ENCODE measurements at places on chromosomes 4 and X.

DNA sequence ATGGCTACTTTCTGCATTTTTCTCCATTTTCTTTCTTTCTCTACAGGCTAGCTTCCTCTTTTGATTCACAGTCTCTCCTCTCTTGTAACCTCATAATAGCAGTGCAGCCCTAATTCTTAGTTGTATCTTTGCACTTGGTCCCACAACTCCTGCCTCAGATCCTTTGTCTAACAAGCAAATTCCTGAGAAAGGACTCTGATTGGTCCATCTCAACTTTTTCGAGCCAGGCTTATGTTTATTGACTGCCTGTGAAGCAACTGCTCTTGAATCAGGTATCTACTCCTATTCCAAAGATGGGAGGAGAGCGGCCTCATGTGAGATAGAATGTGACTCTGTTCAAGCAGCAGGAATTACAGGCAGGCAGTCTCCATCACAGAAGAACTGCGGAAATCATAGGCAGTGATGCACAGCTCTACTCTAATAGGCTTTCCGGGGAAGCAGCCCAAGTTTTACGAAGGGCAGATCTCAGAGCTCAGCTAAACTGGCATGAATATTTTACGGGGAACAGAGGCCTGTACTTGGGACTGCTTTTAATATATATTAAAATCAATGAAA, 123.5 kb downstream of the GABRB1 start:
- peak; percentile 4 for DNase-seq
- H3K4me3 ChIP-seq, result no peak overlapping the region
- H3K36me3 ChIP-seq, result no peaks in the 10 kb centered on the region
- no peak overlapping the region for H3K27ac ChIP-seq

- H3K27me3 ChIP-seq, result no peaks in the 10 kb centered on the region
- H3K27ac ChIP-seq, result no peak overlapping the region
- no peak overlapping the region for H3K4me3 ChIP-seq
- DNase-seq, result no peak
These were observed 240.4 kb downstream of the FRMPD4 start for GRCh38 chrX:12378706-12379105.

DNA sequence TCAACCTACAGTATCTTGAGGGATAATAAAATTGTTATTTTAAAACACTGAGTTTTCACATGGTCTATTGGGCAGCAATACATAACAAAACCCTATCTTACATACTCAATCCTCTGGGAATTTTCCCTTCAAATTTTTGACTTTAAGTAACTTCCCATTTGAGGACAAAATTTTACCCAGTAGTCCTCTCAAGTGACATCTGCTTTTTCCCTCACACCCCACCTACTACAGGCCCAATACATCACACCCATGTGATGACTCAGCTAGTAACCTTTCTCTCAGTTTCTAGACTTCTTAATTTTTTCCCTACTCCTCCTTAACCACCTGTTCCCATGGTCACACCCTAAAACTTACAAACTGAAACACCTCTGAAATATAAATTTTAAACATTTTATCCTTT, 12.2 kb upstream of the RAP1GDS1 start:
- H3K27me3 ChIP-seq, result no peaks in the 10 kb centered on the region
- no peak overlapping the region for H3K4me3 ChIP-seq
- H3K27ac ChIP-seq, result no peak overlapping the region
- no peak for DNase-seq

GRCh38 chr4:168360271-168360670, 41.7 kb upstream of the DDX60 start:
- H3K4me3 ChIP-seq, result no peak overlapping the region
- H3K36me3 ChIP-seq, result no peaks in the 10 kb centered on the region
- no peaks in the 10 kb centered on the region for H3K27me3 ChIP-seq

GRCh38 chrX:104347860-104348259, 93.1 kb upstream of the ESX1 start:
- H3K4me1 ChIP-seq, result no peaks in the 10 kb centered on the region
- H3K27ac ChIP-seq, result no peak overlapping the region
- H3K27me3 ChIP-seq, result peaks cover 2% of the 10 kb centered on the region
- H3K36me3 ChIP-seq, result no peaks in the 10 kb centered on the region

DNA sequence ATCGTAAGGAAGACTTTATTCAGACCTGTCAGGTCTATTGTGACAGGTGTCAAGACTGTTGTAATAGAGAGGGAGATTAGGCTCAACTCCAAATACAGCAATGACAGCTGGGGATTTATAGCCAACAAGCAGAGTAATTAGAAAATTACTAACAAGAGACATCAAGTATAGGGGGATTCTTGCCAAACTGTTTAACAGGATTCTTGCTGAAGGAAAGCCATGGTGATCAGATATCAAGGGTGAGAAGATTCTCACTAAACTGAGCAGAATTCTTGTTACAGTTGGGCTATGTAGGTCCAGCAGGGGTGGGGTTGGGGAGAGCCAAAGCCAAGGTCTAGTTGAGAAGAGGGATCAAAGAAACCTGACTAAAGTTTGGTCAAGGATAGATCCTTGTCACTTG, 461.0 kb upstream of the GALNT7 start:
- no peaks in the 10 kb centered on the region for H3K36me3 ChIP-seq
- H3K4me3 ChIP-seq, result no peak overlapping the region
- H3K27ac ChIP-seq, result no peak overlapping the region
- no peak for DNase-seq
- peaks cover 6% of the 10 kb centered on the region for H3K4me1 ChIP-seq

- H3K27me3 ChIP-seq, result no peaks in the 10 kb centered on the region
- no peaks in the 10 kb centered on the region for H3K36me3 ChIP-seq
- no peak overlapping the region for H3K4me3 ChIP-seq
- no peak overlapping the region for H3K27ac ChIP-seq
- no peak for DNase-seq
- H3K4me1 ChIP-seq, result no peaks in the 10 kb centered on the region
These were observed 384.5 kb upstream of the TENM3 start for GRCh38 chr4:181858741-181859140.

DNA sequence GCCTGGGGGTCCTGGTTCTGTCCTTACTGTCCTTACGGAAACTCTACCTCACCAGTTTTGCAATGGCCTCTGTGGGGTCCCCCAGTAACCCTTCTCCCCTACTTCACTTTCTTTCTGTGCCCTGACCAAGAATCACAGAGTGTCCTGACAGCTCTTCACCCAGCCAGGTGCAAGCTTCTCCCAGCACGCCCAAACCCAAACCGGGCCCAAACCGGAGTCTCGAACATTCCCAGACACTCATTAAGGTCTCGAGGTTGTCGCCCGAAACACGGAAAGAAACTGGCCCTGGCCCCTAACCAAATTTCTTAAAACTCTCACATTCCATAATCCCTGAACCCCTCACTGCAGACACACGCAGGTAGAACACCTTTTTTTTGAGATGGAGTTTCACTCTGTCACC, 19.1 kb downstream of the TRIML1 start:
- no peaks in the 10 kb centered on the region for H3K4me1 ChIP-seq
- H3K27me3 ChIP-seq, result no peaks in the 10 kb centered on the region
- no peak for DNase-seq
- no peak overlapping the region for H3K27ac ChIP-seq
- H3K36me3 ChIP-seq, result no peaks in the 10 kb centered on the region

DNA sequence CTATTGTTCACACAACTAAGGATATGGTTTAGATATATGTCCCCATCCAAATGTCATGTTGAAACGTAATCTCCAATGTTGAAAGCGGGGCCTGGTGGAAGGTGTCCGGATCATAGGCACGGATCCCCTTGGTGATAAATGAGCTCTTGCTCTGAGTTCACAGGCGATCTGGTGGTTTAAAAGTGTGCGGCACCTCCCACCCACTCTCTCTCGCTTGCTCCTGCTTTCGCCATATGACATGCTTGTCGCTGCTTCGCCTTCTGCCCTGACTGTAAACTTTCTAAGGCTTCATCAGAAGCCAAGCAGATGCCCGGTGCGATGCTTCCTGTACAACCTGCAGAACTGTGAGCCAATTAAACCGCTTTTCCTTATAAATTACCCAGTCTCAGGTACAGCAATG, 128.5 kb downstream of the NFKB1 start:
- peaks cover 7% of the 10 kb centered on the region for H3K4me1 ChIP-seq
- H3K27me3 ChIP-seq, result no peaks in the 10 kb centered on the region
- H3K27ac ChIP-seq, result no peak overlapping the region
- no peak overlapping the region for H3K4me3 ChIP-seq
- no peak for DNase-seq

DNA sequence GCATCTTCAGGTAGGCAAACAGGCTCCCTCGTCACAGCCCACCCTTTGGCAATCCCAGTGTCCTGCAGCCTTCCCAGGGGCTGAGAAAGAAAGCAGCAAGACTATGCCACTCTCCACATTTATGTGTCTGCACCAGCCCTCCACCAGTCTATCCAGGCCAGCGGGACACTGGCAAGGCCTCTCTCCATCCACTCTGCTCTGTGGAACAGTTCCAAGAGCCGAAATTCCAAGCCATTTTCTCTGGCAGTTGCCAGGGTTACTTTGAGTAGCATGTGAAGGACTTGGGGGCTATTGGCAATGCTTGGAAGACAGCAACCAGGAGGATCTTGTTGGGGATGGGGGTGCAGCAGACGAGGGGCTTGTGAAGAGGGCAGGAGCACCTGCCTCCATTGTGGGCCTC, 52.1 kb downstream of the TSC22D3 start:
- no peak overlapping the region for H3K27ac ChIP-seq
- H3K4me3 ChIP-seq, result no peak overlapping the region
- H3K36me3 ChIP-seq, result no peaks in the 10 kb centered on the region
- no peaks in the 10 kb centered on the region for H3K27me3 ChIP-seq
- DNase-seq, result no peak

DNA sequence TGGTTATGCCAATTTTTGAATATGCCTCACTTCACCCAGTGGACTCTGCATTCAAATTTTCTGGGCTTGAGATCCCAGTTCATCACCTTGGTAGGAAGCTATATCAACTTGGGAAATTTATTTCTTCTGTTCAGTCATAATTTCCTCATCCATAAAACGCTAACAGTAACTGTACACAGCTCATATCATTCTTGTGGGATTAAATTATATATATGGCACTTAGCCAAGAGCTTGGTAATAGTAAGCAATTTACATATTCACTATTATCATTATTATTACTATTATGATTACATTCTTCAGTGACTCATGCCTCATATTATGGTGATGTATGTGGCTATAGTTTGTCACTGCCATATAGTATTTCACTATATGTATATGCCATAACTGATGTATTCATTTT, 177.6 kb downstream of the CPE start:
- H3K36me3 ChIP-seq, result no peaks in the 10 kb centered on the region
- no peak overlapping the region for H3K4me3 ChIP-seq
- H3K4me1 ChIP-seq, result no peaks in the 10 kb centered on the region
- no peak overlapping the region for H3K27ac ChIP-seq
- H3K27me3 ChIP-seq, result no peaks in the 10 kb centered on the region

- H3K36me3 ChIP-seq, result no peaks in the 10 kb centered on the region
- H3K4me1 ChIP-seq, result no peaks in the 10 kb centered on the region
- DNase-seq, result no peak
- H3K27me3 ChIP-seq, result no peaks in the 10 kb centered on the region
- H3K4me3 ChIP-seq, result no peak overlapping the region
These were observed 5.6 kb downstream of the ZFP92 start for GRCh38 chrX:153416781-153417450.

DNA sequence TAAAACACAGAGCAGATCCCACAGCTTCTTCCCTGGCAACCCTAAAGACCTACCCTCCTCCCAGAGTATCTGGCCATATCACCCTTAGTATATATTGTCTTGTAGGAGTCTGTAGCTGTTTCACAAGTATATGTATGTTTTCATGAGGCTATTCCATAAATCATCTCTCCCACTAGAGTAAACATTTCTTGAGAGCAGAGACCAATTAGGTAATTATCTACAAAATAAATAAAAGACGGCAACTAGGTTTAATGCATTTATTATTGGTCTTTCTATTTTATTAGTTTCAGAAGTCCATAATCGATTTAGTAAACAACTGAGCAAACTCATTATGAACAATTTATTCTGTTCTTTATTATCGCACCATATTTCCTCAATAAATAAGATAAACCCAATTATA, 7.0 kb downstream of the ACOT9 start:
- H3K27me3 ChIP-seq, result no peaks in the 10 kb centered on the region
- no peak overlapping the region for H3K4me3 ChIP-seq
- no peaks in the 10 kb centered on the region for H3K4me1 ChIP-seq
- no peak for DNase-seq
- no peak overlapping the region for H3K27ac ChIP-seq

DNA sequence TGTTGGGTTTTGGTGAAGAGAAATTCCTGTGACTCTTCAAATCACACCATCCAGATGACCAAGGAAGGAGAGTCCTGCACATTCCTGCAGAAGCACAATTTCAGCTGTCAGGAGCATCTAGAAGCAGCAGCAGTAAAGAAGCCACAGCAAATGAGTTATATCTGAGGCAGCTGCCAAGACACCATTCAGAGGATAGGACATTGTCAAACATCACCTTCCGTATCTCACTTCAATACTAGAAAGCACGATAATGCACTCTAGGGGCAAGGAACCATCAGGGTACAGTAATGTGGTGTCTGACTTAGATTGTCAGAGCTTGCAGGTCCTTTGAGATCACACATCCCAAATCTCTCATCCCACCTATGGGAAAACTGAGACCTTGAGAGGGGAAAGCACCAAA, 134.5 kb downstream of the COL4A6 start:
- DNase-seq, result no peak
- no peaks in the 10 kb centered on the region for H3K36me3 ChIP-seq
- H3K27ac ChIP-seq, result no peak overlapping the region
- H3K4me1 ChIP-seq, result peaks cover 12% of the 10 kb centered on the region
- no peak overlapping the region for H3K4me3 ChIP-seq
- H3K27me3 ChIP-seq, result no peaks in the 10 kb centered on the region

GRCh38 chrX:18998653-18999052, 14.7 kb upstream of the PHKA2 start:
- no peaks in the 10 kb centered on the region for H3K4me1 ChIP-seq
- no peaks in the 10 kb centered on the region for H3K27me3 ChIP-seq
- no peak overlapping the region for H3K27ac ChIP-seq
- no peak overlapping the region for H3K4me3 ChIP-seq

- H3K4me3 ChIP-seq, result no peak overlapping the region
- no peak overlapping the region for H3K27ac ChIP-seq
- no peak for DNase-seq
These were observed 48.9 kb upstream of the UCP1 start for GRCh38 chr4:140617499-140618248.

GRCh38 chr4:186666750-186667149, 56.9 kb downstream of the FAT1 start:
- no peak overlapping the region for H3K4me3 ChIP-seq
- H3K27ac ChIP-seq, result no peak overlapping the region
- H3K36me3 ChIP-seq, result peaks cover 5% of the 10 kb centered on the region
- no peaks in the 10 kb centered on the region for H3K27me3 ChIP-seq

DNA sequence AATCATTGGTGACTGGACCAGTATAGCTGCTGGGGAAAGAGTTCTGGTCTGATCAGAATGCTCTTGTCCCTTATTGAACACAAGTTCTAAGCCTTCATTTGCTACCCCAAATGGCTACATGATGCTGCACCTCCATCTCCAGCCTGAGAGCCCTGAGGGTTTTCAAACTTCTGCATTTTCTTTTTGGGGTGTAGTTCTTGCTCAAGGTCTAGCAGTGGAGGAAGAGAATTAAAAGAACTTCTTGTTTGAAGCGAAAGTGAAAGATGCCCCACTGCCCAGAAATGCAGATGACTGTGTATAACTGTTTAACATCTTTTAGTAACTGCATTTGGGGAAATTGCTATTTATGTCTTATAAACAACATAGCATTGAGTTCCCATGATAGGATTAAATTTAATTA, 38.5 kb downstream of the LAMTOR3 start:
- no peak overlapping the region for H3K4me3 ChIP-seq
- no peaks in the 10 kb centered on the region for H3K36me3 ChIP-seq
- H3K4me1 ChIP-seq, result peaks cover 2% of the 10 kb centered on the region
- no peak for DNase-seq
- no peaks in the 10 kb centered on the region for H3K27me3 ChIP-seq
